ENCODE measurements at places on chromosomes 16 and 17. TPM values are rescaled to one million over a fixed set of nuclear protein-coding genes. Genes with fewer than 3 reads are reported as not detected.

Gene CDH16
- not detected for total RNA-seq

Gene ARL5C
- total RNA-seq: 0.28 TPM

Gene PRAC2
- total RNA-seq: not detected

DNA sequence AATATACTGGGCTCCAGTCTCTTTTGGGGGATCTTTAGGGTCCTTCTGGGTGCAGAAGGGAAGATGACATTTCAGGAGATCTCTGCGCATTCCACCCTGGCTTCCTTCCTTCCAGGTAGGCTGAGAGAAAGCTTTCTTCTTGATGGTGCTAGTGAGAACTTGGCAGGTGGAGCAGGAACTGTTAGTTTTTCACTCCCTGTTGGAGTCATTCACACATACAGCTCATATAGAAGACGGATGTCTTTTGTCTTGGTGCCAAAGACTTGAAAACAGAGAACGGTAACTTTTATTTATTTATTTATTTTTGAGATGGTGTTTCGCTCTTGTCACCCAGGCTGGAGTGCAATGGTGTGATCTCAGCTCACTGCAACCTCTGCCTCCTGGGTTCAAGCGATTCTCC lies 43.9 kb downstream of the PITPNC1 start:
- DNase-seq: no peak

DNA sequence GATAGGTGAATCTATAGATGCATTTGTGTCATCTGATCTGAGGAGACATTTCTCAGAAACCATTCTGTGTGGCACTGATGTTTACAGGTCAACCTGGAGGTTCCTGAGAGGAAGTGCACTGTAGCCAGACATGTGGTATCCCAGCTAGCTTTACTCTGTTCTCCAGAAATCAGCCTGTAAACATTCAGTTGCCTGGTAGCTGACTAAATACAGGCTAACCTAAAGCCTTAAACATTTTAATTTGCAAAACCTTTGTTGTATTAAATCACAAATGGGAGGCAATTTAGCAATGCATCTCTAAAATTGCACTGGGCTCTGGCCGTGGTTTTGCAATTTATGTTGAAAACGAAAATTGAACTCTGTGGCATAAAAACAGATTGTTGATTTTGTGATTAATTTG lies 207.6 kb downstream of the FTO start:
- no peak for DNase-seq

- no peak for DNase-seq
These were observed 11.6 kb downstream of the LRRC3C start for GRCh38 chr17:39939106-39939505.
